ENCODE measurements at places on chromosomes 1 and 21.

DNA sequence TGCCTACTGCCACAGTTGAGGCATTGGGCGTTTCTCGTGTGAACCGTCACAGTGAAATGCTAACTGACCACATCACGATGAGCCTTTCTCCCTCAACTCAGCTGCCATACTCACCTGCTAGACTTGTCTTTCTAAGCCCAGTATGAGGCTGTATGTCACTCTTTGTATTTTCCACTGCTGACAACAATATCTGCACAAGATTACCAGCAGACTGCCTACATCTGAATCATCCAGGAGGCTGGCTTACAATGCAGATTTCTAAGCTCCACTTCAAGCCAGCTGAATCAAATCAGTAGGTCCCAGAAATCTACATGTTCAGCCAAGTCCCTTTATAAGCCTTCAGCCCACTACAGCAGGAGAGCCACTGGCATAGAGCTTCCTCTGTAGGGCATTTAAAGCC, 355.0 kb upstream of the DUSP10 start:
- no peak for DNase-seq

GRCh38 chr1:165153182-165153581, 203.3 kb downstream of the LMX1A start:
- no peak for DNase-seq

DNA sequence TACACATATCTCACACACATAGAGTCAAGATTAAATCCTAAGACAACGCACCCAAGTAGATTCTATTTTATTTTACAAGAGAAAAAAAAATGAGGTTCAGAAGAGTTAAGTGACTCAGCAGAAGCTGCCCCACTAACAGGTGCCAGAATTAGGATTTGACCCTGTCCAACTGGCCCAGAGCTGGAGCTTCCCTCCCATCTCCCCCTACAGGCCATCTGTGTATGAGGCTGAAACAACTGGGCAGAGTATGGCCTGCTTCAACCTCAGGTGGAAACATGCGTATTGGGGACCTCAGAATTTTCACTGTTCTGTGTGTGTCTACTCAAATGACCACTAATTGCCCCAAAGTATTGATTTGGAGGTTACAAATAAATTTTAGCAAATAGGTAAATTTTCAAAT, 29.9 kb downstream of the PSMG1 start:
- no peak for DNase-seq

GRCh38 chr1:160376525-160377131, 9.8 kb downstream of the NHLH1 start:
- DNase-seq = no peak

GRCh38 chr1:168438626-168439025, 105.2 kb downstream of the XCL2 start:
- no peak for DNase-seq

- peak; percentile 8 for DNase-seq
Observed at GRCh38 chr1:31643976-31644559, 608 bp downstream of the PEF1 start.

DNA sequence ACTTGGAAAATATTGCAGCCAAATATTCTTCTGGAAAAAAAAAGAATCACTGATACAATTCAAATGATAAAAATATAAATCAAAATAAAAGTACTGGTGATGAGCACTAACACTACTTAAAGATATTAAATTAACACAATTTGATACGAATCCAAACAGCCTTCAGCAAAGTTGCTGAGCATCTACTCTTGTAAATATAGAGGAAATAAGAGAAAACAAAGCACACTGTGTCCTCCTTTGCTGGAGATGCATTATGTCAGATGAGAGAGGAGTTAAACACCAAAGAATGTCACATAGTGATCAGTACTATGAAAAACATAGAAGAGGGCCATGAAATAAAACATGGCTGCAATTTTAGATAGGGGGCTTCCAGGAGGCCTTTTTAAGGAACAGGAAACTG, 177.4 kb upstream of the RNPC3 start:
- no peak for DNase-seq

- no peak for DNase-seq
Observed at GRCh38 chr1:32755098-32755809, 52.7 kb upstream of the SYNC start.

DNA sequence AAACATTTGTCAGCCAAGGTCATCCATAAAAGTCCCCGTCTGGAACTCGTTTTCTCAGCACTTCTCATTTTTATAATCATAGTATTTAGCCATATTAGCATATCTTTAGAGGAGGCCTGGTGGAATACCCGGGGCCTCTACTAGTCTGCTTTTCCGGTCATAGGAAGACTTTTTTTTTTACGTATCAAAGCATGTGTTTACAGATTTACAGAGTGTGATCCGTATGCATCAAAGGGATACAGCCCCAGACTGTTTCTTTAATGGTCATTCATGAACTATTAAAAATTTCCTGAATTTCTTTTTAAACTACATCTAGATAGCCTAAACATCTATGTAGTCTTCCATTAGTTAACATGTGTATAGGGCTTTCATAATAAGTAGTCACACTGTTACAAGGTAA, 23.5 kb upstream of the DEGS1 start:
- no peak for DNase-seq

GRCh38 chr1:232875536-232875935, 70.3 kb downstream of the MAP10 start:
- no peak for DNase-seq

- DNase-seq = no peak
Observed at GRCh38 chr1:83999316-83999819, 436 bp upstream of the TTLL7 start.

DNA sequence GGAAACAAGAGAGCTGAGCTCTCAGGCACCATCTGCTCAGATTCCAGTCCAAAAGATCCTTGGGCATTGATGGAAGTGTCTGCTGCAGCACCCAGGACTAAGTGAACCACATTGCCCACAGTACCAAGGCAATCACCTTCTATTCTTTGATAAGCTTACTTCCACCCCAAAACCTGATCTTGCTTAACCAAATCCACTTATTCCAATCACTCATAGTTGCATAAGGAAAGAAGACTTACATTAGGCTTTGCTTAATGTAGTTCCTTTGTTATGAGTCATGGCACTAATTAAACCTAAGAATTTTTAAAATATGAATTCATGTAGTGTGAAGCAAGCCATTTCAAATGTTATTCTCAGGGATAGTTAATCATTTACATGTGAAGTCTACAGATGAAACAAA, 84.5 kb downstream of the UCHL5 start:
- DNase-seq = no peak

GRCh38 chr1:19405195-19405760, 80.1 kb downstream of the CAPZB start:
- DNase-seq = no peak

DNA sequence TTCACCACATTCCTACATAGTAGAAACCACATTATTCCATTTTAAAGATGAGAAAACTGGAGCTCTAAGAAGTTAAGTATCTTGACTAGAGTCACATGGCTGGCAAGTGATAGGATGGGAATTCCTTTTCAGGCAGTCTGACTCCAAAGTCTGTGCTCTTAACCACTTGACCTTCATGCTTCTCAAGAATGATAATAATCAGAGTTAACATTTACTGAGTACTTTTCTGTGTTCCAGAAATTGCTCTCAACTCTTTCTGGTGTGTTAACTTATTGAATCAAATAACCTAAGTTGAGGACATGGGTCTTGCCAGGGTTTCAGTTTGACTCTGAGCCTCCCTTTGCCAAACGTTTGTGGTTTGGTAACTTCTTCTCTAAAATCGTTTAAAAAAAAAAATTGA, 169.4 kb downstream of the RASAL2 start:
- no peak for DNase-seq

- DNase-seq = peak; percentile 86
Observed at GRCh38 chr1:159077120-159077961, 775 bp upstream of the AIM2 start.

DNA sequence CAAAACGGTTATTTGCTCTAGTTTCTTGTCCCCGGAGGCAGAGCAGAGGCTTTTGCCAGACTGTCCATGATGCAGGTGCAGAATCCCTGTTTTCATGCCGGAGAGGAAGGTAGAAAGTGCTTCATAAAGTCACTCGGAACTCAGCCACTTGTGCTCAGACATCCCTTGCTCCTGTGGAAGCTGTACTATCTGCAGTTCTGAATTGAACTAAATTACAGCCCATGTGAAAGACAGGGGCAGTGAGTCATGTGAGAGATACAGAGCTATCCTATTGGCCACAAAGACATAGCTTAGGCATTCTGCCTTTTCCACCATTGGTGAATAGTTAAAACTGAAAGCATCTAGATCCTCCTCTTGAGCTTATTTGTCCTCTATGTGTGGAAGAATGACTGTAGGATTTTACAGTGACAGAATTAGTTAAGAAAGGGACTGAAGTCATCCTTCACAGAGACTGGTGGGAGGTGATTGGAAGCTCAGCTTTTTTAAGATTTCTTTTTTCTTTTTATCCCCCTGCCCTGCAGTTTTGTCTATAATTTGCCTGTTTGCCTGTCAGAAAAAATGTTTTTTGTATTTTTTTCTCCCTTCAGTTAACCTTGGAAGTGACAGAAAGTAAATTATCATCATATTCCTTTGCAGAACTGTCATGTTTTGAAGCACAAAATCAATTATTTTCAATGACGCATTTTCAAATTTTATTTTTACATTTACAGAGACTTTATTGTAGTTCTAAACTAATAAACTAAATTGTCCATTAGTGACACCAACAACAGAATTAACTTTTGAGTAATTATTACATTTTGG, 298.6 kb downstream of the PTPRC start:
- no peak for DNase-seq

All from stimulated activated CD4-positive, alpha-beta T cell treated with anti-CD3 and anti-CD28 coated beads, Interleukin-15, amount 100 ng/mL, for 1 hour (primary cell).